ENCODE measurements at places on chromosomes 6 and 20.

GRCh38 chr20:1528811-1529210 lies 28.7 kb downstream of the SIRPD start:
- DNase-seq = no peak

DNA sequence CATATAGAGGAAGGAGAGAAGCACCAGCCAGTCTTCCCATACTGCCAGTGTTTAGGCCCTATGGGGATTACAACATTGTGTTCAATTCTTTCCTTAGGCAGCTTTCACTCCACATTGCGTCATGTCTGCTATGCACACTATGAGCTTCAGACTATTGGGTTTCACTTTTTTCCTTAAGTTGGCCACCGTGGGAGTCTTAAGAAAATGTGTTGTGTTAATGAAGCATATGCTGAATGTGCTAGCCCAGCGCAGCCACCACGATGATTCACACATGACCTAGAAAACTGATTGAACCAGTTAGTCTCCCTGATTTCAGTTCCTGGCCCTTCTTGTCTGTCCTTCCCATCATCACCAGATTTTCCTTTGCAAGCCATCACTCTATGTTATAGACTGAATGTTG lies 21.5 kb downstream of the TUBB2B start:
- peak; percentile 62 for DNase-seq

GRCh38 chr20:47362361-47363219 lies 6.1 kb upstream of the ZMYND8 start:
- no peak for DNase-seq

- DNase-seq = no peak
Measured at GRCh38 chr20:42483730-42484303, 705.9 kb downstream of the PTPRT start.

GRCh38 chr20:63978319-63979228 lies 868 bp downstream of the SAMD10 start:
- no peak for DNase-seq

DNA sequence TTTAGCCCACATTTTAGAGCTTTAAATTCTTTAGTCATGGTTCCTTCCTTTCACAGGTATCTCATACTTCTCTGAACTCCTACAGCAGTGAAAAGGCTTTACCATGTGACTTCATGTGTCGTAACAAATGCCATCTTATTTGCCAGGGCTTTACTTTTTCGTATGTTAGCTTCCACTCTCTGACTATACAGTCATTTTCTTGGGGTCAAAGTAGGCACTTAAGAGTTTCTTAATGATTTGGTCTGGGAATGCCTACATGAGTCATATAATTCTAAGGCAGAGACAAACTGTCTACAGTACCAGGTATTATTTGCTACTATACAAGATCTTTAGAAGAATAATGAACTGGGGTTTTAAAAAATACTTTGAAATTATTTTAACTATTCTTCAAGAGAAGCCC lies 15.0 kb downstream of the RAB23 start:
- DNase-seq = no peak

DNA sequence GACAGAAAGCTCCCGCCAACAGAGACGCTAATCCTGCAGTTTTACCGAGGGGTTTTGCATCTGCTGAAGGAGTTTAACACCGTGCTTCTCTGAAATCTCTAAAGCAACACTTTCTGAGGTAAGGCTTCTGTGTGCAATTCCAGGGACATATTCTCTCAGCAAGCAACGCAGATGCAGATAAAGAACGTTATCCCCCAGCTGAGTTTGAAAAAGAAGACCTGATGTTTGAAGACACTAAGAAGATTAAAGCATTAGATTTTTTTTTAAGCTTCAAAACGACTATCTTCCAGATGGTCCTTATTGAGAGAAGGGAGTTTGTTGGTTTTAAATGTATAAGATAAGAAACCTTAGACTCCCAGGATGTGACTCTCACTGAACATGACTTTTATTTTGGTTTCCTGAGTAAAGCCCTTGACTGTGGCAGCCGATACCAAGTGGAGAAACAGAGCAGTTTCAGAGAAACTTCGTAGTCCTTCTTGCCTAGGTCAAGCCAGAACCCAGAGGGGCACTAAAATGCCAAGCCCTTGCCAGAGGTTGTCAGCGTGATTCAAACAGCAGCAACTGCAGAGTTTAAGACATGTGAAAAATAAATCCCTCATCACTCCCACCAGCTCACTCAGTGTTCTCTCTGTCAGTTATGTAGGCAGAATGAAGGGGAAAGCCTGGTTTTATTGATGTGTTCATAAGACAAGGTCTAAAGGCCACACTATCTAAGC lies 353.3 kb upstream of the CNR1 start:
- no peak for DNase-seq

GRCh38 chr20:40168981-40169620 lies 519.9 kb downstream of the MAFB start:
- DNase-seq = no peak

DNA sequence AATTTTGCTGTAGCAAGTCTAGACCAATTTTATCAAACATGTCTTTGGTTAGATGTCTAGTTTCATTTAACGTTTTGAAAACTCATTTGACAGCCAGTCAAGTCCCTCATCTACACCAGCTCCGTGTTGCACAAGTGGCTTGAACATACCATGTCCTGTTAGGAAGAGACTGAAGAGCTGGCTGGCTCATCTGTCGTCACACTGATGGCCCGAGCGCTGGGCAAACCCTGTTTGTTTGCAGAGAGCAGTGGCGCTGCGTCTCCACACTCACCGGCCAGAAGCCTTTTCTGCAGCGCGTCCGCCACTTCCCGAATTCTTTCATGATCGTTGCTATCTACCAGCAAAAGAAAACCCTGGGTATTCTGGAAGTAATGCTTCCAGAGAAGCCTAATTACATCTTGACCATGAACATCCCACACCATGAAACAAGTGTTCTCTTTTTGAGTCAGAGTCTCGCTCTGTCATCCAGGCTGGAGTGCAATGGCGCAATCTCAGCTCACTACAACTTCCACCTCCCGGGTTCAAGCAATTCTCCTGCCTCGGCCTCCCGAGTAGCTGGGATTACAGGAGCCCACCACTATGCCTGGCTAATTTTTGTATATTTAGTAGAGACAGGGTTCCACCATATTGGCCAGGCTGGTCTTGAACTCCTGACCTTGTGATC lies 10.7 kb upstream of the TCFL5 start:
- DNase-seq = no peak

- peak; percentile 98 for DNase-seq
Measured at GRCh38 chr20:2237059-2237458, 58.7 kb upstream of the TGM3 start.

DNA sequence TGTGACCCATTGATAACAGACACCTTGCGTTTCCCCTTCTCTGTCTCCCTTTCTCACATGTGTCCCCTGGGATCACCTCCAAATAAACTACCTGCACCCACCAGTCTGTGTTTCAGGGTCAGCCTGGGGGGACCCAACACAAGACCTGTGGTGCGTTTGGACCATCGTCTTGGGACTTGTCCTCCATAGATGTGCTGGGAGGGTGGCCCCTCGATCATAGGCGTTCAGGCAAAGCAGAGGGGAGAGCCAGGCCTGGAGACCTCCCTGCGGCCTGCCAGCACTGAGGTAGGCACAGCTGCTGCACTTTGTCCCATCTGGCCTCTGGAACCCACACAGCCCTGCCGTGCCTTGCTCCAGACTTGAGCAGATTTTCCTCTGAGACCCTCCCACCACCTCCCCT lies 18.1 kb downstream of the CST9 start:
- DNase-seq = no peak

DNA sequence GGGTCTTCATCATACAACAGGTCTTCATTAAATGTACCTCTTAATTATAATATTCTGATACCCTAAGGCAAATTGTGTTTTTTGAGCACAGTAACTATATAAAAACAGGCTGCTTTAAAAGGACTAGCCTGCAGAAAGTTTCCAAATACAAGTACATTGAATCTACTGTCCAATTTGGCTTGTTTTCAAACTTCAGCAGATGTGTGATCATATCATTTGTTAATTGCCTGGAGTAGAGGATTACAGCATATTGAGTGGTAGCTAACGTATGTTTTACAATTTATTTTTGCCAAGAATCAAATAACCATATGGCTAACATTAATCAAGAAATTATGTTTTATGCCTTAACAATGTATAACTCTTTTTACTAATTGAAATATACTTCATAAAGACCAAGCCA lies 12.6 kb downstream of the TINAG start:
- no peak for DNase-seq

DNA sequence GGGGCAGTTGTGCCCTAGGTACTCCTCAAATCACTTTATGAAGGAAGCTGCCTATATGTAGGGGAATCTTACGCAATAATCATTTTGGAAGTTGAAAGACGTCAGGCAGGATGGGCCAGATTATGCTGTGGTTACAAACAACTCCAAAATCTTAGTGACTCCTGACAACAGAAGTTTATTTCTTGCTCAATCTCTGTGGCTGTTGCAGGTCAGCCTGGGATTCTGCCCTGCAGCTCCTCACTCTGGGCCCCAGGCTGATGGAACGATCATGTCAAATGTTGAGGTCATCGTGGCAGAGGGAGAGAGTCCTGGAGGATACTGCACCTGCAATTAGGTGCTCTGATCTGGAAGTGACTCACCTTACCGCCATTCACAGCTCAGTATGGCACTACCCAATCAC lies 88.4 kb downstream of the ZDHHC14 start:
- no peak for DNase-seq

DNA sequence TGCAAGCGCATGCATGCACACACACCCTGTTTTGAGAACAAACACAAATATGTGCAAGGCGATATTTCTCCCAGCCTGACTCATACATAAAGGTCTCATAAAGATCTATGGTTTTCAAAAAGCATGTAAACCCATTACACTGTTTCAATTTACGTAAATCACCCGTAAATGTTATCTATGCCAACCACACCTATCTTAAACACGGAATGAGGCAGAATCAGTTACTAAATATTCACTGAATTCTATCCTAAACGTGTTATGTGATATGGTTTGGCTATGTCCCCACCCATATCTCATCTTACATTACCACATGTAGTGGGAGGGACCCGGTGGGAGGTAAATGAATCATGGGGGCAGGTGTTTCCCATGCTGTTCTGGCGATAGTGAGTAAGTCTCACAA lies 621.6 kb downstream of the KIF16B start:
- DNase-seq = no peak

- DNase-seq = no peak
Measured at GRCh38 chr20:15911581-15911980, 661.7 kb downstream of the KIF16B start.

Data from AG08395 (cell line).